ENCODE measurements at places on chromosomes 11 and 22.

GRCh38 chr11:133081730-133082452 lies 450.4 kb downstream of the OPCML start:
- no peak for ATAC-seq

DNA sequence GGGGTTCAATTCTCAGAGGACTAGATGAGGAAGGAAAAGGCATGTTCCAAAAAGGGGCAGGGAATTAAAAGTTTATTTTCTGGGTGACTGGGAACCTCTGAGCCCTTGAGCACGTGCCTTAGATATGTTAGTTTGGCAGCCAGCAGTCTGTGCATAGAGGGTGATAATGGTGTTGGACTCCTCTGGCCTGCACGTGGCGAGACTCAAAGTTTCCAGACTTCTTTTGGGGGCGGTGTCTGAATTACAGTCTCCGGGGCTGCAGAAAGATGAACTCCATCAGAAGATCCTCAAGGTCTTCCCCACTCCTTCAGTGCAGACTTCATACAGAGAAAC lies 861 bp upstream of the ZNRF3 start:
- peak; percentile 10 for ATAC-seq

DNA sequence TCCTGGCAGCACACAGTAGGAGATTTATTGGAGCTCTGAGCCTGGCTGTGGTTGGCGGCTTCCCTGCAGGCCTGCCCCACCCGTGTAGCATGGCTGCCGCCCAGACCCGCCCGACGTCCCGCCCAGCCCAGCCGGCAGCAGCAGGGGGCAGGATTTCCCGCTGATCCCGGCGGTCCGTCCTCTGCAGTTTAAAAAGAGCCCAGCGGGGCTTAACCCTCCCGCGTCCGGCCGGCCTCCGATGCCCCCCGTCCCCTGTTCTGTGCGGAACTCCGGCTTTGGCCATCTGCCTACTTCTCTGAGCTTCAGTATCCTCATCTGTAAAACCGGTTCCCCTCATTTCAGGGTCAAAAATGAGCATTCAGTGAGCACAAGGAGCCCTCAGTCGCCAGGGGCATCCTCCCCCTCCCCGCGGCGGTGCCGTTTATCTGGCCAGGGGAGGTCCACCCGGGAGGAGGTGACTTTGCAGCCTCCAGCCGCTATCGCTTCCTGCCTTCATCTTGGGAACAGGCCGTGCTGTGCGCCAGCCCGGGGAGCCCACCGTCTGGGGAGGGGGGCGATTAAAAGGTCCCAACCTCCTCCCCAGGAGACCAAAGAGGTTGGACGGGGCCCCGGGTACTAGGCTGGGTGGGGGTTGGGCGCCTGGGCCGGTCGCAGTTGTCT lies at the start of gene GAS2L1:
Gene GAS2L1 (plus strand): TSS at position 476 of the 660 bp plus-strand sequence. CDS start 1,456 bp downstream, outside the sequence.
- peak; percentile 59 for ATAC-seq

DNA sequence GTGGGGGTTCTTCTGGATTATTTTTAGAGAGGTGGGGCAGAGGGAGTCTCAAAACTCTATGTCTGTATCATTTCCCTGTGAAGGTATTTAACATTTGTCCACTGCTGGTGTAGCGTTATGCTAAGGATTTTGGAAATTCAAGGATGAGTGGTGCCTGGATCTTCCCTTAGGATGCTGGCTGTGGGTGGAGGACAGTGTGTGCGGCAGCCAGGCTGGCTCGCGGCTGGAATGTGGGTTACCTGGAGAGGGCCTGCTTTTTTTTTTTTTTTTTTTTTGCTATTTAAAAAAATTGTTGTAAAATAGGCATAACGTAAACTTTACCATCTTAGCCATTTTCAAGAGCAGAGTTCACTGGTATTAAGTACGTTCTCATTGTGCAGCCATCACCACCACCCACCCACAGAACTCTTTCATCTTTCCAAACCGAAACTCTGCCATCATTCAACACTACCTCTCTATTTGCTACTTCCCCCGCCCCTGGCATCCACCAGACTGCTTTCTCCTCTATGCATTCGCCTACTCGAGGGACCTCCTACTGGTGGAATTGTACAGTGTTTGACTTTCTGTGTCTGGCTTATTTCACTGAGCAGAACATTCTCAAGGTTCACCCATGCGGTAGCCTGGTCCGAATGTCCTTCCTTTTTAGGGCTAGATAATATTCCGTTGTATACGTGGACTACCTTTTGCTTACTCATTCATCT lies 67.1 kb downstream of the PARVB start:
- ATAC-seq = no peak

DNA sequence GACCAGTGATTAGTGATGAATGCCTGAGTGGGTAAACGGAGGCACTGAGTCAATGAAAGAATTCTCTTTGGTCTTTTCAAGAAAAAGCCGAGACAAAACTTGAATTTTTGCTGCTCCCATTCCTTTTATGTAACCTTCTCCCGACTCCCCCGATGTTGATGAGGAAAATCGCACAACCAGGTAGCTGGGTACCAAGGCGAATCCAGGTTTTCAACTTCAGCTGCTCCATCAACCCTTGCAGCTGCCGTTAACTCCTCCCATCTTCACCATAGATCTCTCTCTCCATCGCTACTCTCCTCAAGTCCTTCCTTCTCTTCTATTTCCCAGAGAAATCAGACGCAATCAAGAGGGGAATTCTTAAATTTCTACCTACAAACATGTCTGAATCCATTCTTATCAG lies 611 bp upstream of the USP2 start:
- no peak for ATAC-seq

DNA sequence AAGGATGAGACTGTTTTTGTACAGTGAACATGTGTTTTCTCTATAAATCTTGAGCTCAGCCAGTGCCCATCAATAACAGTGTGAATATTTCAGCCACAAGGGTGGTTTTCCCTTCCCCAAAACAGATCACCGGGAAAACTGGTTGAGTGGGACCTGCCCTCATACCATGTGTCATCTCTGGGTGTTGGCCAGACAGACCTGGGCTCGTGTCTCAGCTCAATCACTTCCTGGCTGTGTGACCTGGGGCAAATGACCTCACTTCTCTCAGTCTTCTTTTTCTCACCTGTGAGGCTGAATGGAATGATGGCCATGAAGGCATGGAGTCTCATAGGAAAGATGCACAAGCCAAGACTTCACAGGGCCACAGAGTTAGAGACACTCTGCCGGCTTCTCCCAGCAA lies 74.7 kb downstream of the COMMD9 start:
- peak; percentile 69 for ATAC-seq

DNA sequence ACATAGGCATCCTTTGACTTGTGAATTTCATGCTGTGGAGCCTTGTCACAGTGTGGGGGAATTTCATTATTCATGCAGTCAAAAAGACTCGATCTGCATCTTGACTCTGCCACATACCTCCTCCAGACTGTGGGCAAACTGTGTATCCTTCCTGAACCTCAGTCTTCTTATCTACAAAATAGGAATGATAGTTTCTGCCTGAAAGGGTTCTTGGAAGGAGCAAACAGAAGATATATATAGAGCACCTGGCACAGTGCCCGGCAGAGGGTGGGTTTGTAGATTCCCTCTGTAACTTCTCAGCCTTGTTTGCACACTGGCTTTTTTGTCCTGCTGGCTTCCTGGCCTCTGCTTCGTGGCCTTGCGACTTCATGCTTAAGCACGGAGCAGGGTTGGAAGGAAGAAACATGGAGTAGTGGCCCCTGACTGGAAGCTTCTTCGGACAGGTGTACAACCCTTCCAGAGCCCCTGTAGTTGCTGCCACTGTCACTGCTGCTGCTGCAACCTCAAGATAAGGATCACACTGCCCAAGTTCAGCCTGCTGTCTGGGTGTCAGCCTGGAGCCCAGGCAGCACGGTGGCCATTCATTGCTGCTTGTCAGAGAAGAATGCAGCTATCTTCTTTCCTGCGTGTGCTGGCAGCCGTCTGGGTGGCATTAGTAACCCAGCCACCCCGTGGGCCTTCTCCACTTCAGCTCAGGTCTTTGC lies 106.4 kb downstream of the MICAL2 start:
- ATAC-seq = no peak

- ATAC-seq = peak; percentile 40
Observed at GRCh38 chr11:86176165-86176884, 68.2 kb upstream of the EED start.

GRCh38 chr11:79918846-79919245 lies 478.0 kb upstream of the TENM4 start:
- peak; percentile 94 for ATAC-seq

- peak; percentile 91 for ATAC-seq
Observed at GRCh38 chr11:9384535-9385326, at the start of gene IPO7. Gene IPO7 (plus strand): TSS chr11:9384652. CDS start chr11:9384764, 112 bp downstream.

DNA sequence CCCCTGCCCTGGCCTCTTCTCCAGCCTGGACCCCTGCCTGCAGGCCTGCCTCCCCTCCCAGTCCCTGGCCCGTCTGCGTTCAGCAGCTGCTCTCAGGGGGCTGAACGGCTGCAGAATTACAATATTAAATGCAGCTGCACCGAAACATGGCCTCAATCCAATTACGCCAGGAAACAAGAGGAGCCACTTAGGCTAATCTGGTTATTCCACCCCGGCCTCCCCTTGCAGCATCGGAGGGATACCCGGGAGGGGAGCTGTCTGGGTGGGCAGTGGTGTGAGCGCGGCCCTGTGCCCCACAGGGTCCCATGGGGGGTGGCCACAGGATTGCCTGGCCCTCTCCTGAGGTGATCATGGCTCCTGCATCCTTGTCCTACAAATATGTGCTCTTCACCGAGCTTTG lies 42.6 kb downstream of the FLRT1 start:
- peak; percentile 42 for ATAC-seq

DNA sequence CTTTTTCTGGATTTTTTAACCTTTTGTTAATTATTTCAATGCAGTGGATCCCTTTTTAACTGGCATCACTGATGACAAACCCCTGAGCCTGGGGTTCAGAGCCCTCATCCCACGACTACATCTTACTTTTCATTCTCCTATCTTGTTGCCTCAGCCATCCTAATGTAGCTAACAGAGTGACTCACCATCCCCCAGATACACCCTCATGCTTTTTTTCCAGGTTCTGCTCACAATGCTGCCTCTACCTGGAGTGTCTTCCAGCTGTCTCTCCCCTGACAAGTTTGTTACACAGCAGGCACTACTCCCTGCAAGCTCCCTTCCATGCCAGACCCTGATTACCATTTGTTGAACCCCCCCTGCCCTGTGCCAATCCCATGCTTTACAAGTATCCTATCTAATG lies 135.4 kb downstream of the NCAM1 start:
- peak; percentile 57 for ATAC-seq

- peak; percentile 64 for ATAC-seq
Observed at GRCh38 chr11:90223248-90223585, 368 bp upstream of the CHORDC1 start.

Measured in motor neuron (in vitro differentiated cells).